ENCODE measurements at places on chromosomes 2 and 18. TPM values are rescaled to one million over a fixed set of nuclear protein-coding genes. Genes with fewer than 3 reads are reported as not detected.

Gene CRYGD
- total RNA-seq: not detected

Gene POTEI
- under 0.01 TPM for total RNA-seq

Gene TSPYL6
- total RNA-seq: not detected

Gene CAD
- 31.5 TPM for total RNA-seq

Gene AGAP1
- total RNA-seq: 4.9 TPM

Gene CNGA3
- total RNA-seq: not detected

Gene HOXD10
- 0.15 TPM for total RNA-seq

Gene NCKAP5
- 2.9 TPM for total RNA-seq

Gene MCFD2
- 121 TPM for total RNA-seq

Gene TXNDC2
- total RNA-seq: not detected

Gene IL37
- total RNA-seq: not detected

All from epithelial cell of umbilical artery (primary cell).